Metanephros (tissue), 2 donors: ENCODE measurements at places on chromosomes 1 and 21. TPM values are rescaled to one million over a fixed set of nuclear protein-coding genes. Genes with fewer than 3 reads are reported as not detected.

OR2L8 gene
- total RNA-seq, result not detected

RGS13 gene
- total RNA-seq, result not detected

JAM2 gene
- 12.1 TPM for total RNA-seq

SYCP1 gene
- total RNA-seq, result not detected

CLIC6 gene
- total RNA-seq, result 1.5 TPM

KRTAP20-3 gene
- not detected for total RNA-seq

SHE gene
- 14.1 TPM for total RNA-seq

SYDE2 gene
- 19.5 TPM for total RNA-seq

POMGNT1 gene
- 48.1 TPM for total RNA-seq

S100A5 gene
- 0.82 TPM for total RNA-seq

APCS gene
- not detected for total RNA-seq

GSTM1 gene
- total RNA-seq, result not detected

STUM gene
- total RNA-seq, result 0.99 TPM

COL24A1 gene
- 1.9 TPM for total RNA-seq

TRABD2B gene
- total RNA-seq, result 6.4 TPM

NUDT17 gene
- total RNA-seq, result 6.8 TPM

LEFTY2 gene
- total RNA-seq, result 0.58 TPM

CYP4A11 gene
- total RNA-seq, result 22.1 TPM

ANKRD65 gene
- total RNA-seq, result 6.9 TPM

GJA4 gene
- total RNA-seq, result 18.5 TPM

C1orf116 gene
- total RNA-seq, result 13.3 TPM

NMNAT2 gene
- total RNA-seq, result 1.8 TPM

SPOCD1 gene
- 0.76 TPM for total RNA-seq
